Renal cortical epithelial cell (primary cell): ENCODE measurements at places on chromosomes 16 and 17.

DNA sequence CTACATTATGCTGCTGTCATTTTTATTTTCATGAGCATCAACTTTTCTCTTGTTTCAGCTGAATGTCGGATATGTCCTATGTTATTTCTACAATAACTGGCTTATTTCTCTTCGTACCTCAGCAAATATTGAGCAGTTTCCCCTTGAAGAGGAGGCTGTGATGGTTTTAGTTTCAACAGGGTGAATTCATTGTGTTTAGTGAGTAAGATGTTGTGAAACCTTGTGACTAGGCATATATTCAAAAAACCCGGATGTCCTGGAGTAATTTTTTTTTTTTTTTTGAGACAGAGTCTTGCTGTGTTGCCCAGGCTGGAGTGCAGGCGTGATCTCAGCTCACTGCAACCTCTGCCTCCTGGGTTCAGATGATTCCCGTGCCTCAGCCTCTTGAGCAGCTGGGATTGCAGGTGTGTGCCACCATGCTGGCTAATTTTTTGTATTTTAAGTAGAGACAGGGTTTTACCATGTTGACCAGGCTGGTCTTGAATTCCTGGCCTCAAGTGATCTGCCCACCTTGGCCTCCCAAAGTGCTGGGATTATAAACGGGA is 11.1 kb downstream of the CPD start:
- DNase-seq = no peak

DNA sequence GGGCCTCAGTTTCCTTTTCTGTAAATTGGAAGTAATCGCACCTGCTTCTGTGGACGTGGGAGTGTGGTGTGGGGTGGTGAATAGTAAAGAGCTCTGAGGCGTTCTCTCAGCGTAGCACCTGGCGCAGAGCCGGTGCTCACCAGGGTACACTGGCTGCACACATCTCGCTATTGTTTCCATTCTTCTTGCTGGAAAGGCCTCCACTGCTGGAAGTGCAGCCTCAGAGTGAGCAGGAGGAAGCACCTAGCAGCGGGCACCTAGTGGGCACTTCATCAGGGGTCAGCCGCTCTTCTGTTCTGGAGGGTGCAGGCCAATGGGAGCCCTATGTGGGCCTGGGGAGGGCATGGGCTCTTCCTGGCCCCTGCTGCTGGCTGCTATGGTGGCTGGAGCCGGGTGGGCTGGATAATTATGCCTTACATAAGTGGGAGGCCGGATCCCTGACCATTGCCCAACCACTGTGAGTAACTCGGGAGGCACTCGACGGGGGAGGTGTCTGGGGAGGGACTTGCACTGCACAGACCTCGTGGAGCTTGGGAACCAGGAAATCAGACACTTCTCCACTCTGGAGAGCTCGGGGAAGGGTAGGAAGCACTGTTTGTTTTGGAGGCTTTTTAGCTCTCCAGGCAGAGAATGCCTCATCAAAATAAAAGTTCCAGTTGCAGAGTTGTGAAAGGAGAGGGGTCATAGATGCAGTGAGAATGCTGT is 1.7 kb downstream of the MAP2K3 start:
- DNase-seq = peak; percentile 98

GRCh38 chr17:44593156-44593555 is 35.9 kb downstream of the FZD2 start:
- no peak for DNase-seq

GRCh38 chr17:57343717-57344116 is 87.4 kb downstream of the MSI2 start:
- DNase-seq = peak; percentile 59

DNA sequence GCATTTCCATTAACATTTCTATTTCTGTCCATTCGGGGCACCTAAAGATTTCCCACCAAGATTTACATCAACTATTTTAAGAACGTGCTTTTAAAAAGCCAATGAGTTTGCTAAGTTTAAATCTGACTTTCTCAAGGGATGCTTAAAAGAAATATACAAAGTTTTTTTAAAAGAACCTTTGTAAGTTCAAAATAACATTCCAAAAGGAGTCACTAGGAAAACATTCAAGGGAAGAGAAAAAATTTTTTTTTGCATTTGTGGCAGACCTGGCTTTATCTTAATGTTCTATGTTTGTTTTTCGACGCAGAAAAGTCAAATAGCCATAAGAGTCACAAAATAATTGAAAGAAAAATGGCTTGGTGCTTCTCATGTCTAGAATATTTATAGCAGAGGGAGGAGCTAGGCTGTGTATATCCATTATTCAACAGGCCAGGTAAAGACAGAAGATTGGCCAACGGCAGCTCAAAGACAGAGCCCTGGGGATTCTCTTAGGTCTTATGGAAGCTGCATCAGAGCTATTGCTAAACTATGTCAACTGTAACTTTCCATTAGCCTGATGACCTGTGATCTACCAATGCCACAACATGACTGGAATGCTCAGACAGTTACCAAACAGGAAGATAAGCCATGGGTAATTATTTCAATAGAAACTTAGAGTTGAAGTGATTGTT is 37.8 kb upstream of the MYOCD start:
- no peak for DNase-seq

DNA sequence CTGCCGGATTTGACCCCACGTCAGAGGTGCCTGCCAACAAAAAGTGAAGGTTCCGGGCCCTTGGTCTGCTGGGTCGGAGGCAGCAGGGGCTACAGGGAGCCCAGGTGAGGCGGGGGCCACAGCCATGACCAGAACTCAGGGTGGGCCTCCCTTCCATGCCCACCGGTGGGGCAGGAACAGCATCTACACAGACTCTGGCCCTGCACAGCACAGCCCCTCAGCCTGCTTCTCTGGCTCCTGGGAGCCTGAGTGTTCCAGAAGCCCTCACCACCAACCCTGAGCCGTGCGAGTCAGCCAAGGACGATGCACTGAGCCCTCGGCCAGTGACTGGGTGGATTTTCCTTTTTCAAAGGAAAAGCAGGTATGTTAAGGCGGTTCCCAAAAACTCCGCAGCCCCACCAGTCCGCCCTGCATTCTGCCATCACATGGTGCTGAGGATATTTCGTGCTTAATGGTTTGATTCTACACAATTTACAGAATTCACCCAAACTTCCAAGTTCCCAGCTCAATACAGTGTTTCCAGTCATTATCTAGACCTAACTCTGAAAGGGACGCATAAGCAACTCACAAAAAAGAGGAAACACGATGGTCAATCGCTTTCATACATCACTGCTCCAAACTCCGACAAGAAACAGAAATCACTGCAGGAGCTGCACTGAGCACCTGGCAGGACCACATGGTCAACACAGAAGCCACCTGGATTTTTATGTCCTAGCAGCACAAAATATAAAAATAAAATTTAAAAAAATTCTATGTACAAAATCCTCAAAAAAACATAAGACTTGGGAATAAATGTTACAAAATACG is 19.4 kb upstream of the C16orf95 start:
- DNase-seq = no peak

GRCh38 chr17:53844491-53845107 is 21.9 kb downstream of the KIF2B start:
- no peak for DNase-seq

DNA sequence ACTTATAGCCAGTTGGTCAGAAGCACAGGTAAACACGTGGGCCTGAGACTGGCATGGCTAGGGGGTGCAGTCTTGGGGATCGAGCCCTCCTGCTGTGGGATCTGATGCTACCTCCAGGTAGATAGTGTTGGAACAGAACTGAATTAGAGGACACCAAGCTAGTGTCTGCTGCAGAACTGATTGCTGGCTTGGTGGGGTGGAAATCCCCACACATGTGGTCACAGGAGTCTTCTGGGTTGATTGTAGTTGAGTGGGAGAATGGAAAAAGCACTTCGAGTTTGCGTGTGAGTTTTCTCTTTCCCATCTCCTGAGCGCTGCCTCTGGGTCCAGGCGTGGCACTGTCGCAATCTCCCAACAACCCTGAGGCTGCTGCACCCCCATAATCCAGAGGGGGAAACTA is 8.0 kb upstream of the SPATA32 start:
- DNase-seq = no peak

- no peak for DNase-seq
Observed at GRCh38 chr17:79806863-79807720, 10.2 kb upstream of the CBX8 start.

DNA sequence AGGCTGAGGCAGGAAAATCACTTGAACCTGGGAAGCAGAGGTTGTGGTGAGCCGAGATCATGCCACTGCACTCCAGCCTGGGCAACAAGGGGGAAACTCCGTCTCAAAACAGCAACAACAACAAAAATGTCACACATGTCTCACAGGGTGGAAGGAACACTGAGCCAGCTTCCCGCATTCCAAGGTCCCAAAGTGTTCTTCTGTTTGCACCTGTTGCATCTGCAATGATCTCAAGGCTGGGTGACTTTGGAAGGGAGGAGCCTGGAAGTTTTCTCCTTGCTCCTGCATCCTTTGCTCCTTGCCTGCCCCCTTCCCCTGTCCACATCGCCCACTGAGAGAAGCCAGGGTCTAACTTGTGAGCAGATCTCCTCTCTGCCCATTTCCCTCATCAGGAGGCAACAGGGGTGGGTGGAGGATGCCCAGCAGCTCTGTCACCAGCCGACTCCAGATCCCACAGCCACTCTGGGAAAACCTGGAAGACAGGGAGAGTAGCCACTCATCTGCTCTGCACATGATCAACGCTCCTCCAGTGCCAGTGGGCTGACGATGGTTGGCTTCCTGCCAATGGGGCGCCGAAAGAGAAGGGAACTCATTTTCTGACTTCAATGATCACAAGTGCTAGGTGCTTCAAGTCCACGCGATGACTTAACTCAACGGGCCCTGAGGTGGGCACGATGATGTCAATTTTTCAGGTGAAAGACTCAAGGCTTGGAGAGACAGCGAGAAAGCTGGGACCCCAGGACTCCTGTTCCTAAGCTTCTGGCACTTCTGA is 12.6 kb downstream of the CHST6 start:
- DNase-seq = no peak

DNA sequence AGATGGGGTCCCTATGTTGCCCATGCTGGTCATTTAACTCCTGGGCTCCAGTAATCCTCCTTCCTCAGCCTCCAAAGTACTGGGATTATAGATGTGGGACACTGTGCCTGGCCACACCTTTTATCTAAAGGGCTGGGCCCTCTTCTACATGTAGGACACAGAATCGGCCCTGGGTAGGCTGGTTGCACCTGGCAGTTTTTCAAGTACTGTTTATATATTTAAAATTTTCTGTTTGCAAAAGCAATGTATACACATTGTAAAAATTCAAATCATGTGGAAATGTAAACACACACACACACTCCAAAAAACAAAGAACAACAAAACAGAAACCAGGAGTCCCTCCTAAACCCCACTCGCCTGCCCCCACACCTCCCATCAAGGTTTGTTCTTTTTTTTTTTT is 28.1 kb upstream of the SIAH1 start:
- DNase-seq = no peak

DNA sequence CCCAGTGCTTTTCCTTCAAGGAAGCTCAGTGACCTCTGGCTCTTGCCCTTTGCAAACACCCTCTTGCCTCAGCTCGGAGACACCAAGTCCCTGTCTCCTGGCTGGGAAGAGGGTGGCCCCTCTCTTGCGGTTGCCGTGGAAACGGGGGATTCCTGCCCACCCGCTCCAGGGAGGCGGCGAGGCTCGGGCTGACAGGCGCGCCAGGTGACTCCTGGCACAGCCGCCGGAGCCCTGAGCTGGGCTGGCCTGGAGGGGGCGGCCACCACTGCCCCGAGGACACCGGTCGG is 71.4 kb downstream of the ABR start:
- DNase-seq = no peak

- DNase-seq = peak; percentile 46
Observed at GRCh38 chr17:78923660-78924453, 1.3 kb downstream of the TIMP2 start.

DNA sequence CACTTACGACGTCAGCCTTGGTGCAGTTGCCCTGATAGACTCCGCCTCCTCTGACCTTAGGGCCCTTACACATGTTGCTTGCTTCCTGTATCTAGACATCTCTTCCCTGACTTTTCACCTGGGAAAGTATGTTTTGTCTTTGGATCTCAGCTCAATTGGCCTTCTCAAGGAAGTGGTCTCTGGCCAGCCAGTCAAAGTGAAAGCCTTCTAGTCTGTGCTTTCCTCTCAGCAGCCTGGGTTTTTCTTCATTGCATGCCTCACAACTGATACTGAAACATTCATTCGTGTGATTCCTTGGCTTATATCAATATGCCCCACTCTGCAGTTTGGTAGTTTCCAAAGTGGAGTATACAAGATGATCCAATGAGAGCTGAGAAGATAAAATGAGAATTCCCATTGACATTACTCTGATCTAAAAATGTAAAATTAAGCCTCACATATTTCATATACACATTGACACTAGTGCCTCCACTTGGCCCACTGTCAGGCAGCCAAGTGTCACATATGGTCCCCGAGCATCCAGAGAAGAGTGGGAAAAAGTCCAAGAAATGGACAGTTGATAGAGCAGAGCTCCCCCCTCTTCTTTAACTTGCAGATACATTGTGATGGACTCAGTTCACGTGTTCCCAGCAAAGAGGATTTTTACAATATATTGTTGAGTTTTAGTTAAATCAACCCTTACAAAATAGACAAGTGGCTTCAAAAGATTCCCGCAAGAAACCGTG is 371.2 kb upstream of the ASIC2 start:
- no peak for DNase-seq

DNA sequence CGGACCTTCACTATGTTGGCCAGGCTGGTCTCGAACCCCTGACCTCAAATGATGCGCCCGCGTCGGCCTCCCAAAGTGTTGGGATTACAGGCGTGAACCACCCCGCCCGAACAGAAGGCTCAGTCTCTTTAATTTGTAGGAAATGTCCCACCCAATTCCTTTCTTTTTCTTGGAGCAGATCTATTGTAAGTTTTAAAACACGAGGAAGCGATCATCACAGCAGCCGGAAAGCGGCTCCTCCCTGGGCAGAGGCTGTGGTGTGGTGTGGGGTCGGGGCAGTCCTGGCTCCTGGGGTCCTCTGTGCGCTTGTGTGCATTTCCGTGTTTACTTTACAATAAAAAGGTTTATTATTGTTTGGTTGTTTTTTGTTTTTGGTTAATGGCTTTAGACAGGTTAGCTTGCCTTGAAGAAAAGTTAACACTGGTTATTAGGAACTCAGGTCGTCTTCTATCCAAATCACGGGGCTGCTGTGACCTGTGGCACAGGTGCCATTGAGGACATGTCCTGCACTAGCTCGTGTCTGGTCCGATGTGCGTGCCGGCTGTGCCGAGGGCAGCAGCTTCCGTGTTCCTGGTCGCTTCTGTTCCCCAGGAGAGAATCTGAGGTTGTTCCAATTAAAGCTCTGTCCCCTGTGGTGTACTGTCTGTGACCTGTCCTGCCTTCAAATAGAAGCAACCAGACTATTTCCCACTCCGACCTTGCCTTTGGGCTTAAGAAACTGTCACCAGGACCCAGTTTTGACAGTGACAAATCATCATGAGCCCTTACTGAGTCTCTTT is 83.1 kb downstream of the SEC14L1 start:
- no peak for DNase-seq

DNA sequence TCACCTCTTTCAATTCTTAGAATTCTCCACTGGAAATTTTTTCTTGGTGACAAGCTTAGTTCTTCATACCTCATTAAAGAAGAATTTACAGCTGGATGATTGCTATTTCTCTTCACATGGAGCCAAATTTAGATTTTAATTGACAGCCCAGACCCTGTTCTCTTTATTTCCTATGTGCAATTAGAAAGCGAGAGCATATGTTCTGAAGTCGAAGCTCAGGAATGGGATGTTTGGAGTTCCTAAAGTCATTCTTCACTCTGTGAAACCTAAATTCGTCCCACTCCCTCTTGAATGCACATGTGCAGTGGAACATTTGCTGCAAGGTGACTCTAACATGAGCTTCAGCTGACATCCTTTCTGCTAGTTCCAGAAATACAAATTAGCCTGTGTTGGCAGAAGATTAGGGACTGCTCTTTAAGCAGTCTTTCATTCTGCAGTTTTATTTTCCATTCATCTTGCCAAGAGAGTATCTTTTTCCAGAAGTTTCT is 129.3 kb upstream of the KCNJ16 start:
- DNase-seq = peak; percentile 20
